Liver (tissue), 10 donors: ENCODE measurements at places on chromosomes 5 and 9.
A peak's percentile ranks its signal among the peaks of the same experiment; 100 is the strongest.

- DNase-seq = no peak
Measured at GRCh38 chr9:33133186-33133585, 34.0 kb downstream of the B4GALT1 start.

DNA sequence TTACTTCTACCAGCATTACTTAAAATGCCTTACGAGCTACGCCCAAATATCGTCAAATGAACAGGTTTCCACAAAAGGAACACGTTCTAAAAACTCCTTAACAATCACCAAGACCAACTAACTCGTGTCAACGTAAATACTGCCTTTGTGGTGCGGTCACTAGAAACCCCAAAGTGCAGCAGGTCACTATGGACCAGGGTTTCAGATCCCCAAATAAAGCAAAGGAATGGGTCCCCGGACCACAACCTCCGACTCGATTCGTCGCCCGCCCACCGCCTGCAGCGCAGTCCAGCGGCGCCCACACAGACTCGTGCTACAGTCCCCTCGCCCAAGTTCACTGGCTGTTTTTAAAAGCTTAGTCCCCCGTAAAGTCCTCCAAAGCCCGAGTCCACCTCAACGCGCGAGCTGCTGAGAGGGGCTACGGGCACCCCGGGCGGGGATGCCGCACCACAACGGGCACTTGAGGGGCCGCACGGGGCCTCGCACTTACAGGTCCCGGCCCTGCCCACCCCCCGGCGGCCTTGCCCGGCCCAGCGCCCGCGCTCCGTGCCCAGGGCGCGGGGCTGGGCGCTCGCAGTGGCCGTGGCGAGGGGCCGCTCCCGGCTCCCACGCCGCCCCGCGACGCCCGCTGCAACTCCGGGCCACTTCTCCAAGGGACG is 1.1 kb downstream of the NFIB start:
- DNase-seq = no peak

GRCh38 chr9:133282464-133283238 is 7.7 kb upstream of the ABO start:
- DNase-seq = no peak

DNA sequence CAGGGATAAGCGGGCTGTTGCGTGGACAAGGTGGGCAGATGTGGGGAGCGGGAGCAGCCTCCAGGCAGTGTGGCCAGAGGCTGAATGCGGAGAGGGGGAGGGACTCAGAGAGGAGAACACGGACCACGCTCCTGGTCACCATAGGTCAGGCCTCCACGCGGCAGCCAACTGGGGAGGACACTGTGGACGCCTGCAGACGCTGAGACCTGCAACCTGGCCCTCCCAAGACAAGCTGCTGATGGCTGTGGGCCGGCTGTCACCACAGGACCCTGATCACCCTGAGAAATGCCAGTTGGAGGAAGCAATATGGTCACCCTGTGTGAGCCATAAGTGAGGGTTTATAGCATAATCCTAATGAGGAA is 16.8 kb downstream of the LPCAT1 start:
- DNase-seq = no peak

DNA sequence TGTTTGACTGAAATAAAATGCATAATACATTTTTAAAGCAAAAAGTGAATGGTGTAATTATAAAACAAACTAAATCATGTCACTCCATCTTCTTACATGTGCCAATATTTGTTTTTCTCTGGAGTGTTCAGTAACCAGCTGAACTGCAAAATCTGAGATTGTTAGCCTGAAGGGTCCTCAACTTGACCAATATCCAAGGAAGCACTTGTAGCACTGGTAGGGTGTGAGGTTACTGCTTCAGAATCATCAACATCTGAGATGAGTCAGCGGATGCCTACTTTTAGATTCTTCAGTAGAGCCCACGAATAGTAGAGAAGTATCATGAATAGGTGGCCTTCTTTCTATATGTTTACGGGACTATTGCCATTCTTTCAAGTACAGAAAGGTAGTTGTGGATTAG is 226.7 kb downstream of the TLE4 start:
- no peak for DNase-seq

- peak; percentile 66 for DNase-seq
Measured at GRCh38 chr5:93620487-93621326, 37.7 kb downstream of the NR2F1 start.

DNA sequence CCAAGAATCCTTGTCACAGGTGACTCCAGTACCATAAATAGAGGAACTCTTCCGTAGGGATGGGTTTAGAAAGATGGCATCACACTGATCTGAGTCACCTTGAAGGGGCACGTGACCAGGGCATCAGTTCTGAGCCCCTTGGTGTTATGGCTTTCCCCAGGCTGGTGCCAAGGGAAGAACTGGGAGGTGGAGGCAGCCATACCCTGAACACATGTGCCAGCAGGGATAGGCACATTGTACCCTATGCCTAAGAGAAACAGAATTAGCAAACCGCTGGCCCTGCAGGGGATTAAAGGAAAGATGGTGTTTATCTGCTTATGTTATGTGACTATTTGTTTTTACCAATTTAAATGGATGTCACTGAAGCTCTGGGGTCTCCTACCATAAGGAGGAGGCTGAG is 196.2 kb downstream of the RGS3 start:
- DNase-seq = no peak

- no peak for DNase-seq
Measured at GRCh38 chr9:87557996-87558395, 60.3 kb downstream of the DAPK1 start.

DNA sequence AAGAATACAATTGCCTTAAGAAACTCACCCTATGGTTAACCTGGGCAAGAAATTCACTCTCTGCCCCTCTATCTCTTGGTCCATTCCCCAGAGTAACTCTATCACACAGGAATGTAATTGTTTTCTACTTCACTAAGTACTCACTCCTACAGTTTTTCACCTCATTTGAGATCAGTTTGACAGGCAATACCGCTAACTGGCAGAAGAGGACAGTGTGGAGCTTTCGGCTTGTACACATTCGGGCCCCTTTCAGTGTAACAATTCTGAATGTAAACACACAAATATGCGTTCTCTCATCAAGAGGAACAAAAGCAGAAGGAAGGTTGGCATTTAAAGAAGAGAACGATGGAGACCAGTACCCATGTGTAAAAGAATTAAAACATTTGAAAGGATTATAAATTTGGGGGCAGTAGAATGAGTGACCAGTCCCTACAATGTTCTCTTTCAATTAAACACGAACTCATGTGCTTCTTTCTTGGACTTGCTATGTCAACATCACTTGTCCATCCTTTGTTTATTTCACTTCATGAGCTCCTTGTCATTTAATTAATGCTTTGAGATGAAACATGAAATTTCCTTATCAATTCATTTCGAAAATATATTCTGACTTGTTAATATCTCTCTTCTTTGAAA is 188.5 kb upstream of the GRAMD2B start:
- DNase-seq = no peak

- no peak for DNase-seq
Measured at GRCh38 chr5:160289721-160290120, 22.6 kb downstream of the CCNJL start.

GRCh38 chr9:91519520-91520277 is 96.1 kb upstream of the NFIL3 start:
- no peak for DNase-seq
